Cardiac muscle cell (in vitro differentiated cells and primary cell): ENCODE measurements at places on chromosomes 5 and 9.

DNA sequence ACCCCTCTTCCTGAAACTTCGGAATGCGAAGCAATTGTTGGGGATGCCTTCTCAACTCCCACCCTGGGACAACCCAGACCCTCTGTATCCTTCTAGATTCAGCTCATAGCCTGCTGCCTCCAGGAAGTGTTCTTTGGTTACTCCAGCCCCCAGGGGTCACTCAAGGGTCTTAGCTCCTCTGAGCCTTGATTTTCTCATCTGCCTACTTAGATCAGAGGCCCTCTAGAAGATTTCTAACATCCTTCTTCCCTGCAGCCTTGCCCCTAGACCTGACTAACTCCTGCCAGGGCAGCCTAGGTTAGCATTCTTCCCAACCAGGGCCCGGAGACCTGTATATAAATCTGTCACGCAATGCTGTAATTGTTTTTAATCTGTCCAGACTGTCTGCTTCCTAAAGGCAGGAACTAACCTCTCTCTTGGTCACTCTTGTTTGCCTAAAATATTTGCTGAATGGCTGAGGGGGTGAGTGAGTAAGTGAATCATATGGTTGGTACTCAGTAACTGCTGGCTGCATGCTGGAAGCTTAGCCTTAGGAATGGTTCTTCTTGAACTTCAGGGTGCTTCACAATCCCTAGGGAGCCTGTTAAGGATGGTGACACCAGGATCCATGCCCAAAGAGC, 8.2 kb downstream of the GALNT10 start:
- no peak overlapping the region for H3K27ac ChIP-seq
- H3K27me3 ChIP-seq: no peaks in the 10 kb centered on the region
- no peak overlapping the region for H3K4me3 ChIP-seq

- H3K36me3 ChIP-seq: no peaks in the 10 kb centered on the region
- peaks cover 9% of the 10 kb centered on the region for H3K4me1 ChIP-seq
- no peak overlapping the region for H3K4me3 ChIP-seq
- peak; percentile 84 for DNase-seq
- no peak overlapping the region for H3K27ac ChIP-seq
Measured at GRCh38 chr5:78964889-78965288, 20.2 kb downstream of the ARSB start.

DNA sequence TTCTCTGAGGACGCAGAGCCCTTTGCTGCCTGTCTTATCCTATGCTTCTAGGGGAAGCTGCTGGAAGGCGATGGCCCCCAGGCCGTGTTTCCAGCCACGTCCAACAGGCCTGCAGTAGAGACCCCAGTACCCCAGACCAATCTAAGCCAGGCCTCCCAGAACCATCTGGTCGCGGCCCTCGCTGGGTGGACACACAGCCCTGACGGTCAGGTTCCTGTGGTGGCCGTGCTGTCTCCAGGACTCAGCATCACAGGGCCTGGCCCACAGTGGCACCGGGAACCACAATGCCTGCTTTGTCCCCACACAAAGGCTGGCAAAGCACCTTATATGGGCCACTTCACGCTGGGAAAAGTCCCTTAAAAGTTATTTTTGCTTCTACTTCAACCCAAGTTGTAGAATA, 44.5 kb downstream of the SEMA4D start:
- peaks cover 4% of the 10 kb centered on the region for H3K4me1 ChIP-seq
- DNase-seq: no peak
- H3K36me3 ChIP-seq: no peaks in the 10 kb centered on the region
- no peaks in the 10 kb centered on the region for H3K27me3 ChIP-seq
- no peak overlapping the region for H3K27ac ChIP-seq

- peak; percentile 15 for DNase-seq
- no peaks in the 10 kb centered on the region for H3K27me3 ChIP-seq
- no peak overlapping the region for H3K27ac ChIP-seq
- H3K36me3 ChIP-seq: no peaks in the 10 kb centered on the region
- no peak overlapping the region for H3K4me3 ChIP-seq
- peaks cover 45% of the 10 kb centered on the region for H3K4me1 ChIP-seq
Measured at GRCh38 chr5:133996683-133997252, 8.0 kb downstream of the VDAC1 start.

DNA sequence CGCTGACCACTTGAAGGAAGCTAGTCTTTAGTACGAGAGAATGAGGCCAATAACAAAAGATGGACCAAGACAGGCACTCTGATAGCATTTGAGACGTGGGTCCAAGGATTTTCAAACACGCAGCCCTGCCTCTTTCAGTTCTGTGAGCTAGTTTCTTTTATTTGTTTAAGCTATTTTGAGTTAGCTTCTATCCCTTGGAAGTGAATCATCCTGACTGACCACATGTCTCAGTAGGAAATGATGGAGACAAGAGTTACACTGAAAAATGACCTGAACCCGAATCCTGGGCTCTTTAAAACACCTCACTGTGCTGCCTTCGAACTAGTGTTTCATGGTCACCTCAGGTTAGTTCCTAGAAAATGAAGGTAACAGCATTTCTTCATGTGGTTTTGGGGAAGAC, 9.9 kb downstream of the TEK start:
- no peak overlapping the region for H3K27ac ChIP-seq
- H3K4me1 ChIP-seq: no peaks in the 10 kb centered on the region
- H3K4me3 ChIP-seq: no peak overlapping the region
- H3K27me3 ChIP-seq: no peaks in the 10 kb centered on the region
- DNase-seq: no peak
- no peaks in the 10 kb centered on the region for H3K36me3 ChIP-seq

DNA sequence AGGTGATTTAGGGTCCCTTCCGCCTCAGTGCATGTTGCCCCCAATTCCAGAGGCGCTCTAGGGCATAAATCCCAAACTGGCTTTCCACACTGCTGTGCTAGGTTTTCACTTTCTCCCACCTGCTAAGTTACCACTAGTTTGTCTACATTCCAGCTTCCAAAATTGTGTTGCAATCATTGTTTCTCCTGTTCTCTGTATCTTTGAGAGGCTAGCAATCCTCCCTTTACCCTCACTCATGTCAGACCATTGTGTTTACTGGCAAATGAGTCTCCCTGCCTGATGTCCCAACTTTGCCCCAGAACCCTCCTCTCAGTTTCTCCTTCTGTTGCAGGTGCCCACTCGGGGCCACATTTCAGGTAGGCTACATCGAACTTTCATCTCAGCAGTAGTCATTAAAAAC, 221.3 kb downstream of the PDZD2 start:
- no peak overlapping the region for H3K4me3 ChIP-seq
- peaks cover 5% of the 10 kb centered on the region for H3K27me3 ChIP-seq
- H3K4me1 ChIP-seq: peaks cover 4% of the 10 kb centered on the region

DNA sequence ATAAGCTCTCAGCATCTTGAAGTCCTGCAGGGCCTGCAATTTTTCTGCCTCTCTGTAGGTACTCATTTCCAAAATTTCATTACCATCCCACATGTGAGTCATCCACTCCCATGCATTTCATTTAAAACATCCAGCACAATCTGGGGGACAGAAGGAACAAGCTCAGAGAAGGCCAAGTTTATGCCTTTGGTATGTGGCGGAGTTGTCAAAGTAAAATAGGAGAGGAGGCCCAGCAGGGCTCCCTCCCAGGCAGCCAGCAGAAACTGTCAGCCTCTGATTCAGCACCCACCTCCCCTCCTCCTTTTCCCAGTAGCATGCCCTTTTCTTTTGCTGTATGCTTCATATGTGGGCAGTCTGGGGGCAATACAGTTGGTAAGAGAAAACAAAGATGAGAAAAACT, 126.4 kb upstream of the ZNF366 start:
- no peaks in the 10 kb centered on the region for H3K36me3 ChIP-seq
- no peak overlapping the region for H3K27ac ChIP-seq
- peaks cover 8% of the 10 kb centered on the region for H3K4me1 ChIP-seq
- H3K4me3 ChIP-seq: no peak overlapping the region
- DNase-seq: peak; percentile 29

- H3K4me3 ChIP-seq: no peak overlapping the region
- no peak for DNase-seq
- no peaks in the 10 kb centered on the region for H3K27me3 ChIP-seq
- H3K36me3 ChIP-seq: no peaks in the 10 kb centered on the region
Measured at GRCh38 chr5:162217037-162217436, 149.5 kb downstream of the GABRG2 start.

DNA sequence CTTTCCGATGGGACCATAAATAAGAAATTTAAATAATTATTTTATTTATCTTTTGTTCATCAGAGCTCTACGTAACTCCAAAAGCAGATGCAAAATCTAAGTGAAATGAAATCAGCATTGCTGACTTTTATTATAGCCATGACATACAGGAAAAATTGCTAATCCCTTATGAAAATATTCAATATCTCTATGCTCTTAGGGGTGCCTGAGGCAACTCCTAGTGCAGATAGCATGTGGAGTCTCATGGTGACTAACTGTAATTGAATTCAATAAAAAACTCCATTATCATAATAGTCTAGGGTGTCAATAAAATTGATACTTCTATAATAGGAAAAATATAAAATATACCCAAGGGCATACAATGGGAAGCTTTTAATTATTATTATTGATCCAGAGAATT, 42.6 kb downstream of the SLC24A2 start:
- DNase-seq: no peak
- H3K4me3 ChIP-seq: no peak overlapping the region
- H3K36me3 ChIP-seq: no peaks in the 10 kb centered on the region
- H3K4me1 ChIP-seq: no peaks in the 10 kb centered on the region
- no peak overlapping the region for H3K27ac ChIP-seq

- H3K27me3 ChIP-seq: peaks cover 28% of the 10 kb centered on the region
- no peaks in the 10 kb centered on the region for H3K4me1 ChIP-seq
- no peak within 1 kb of the TSS for H3K27ac ChIP-seq
Measured at GRCh38 chr9:112890106-112891081, at the start of gene SLC46A2. TSS of gene SLC46A2 (minus strand) at chr9:112890876. CDS start at chr9:112890681, 195 bp downstream.
